ENCODE measurements at places on chromosomes 12 and 14.

GRCh38 chr14:65958664-65959562 lies 527.3 kb upstream of the CCDC196 start:
- peak; percentile 42 for DNase-seq

DNA sequence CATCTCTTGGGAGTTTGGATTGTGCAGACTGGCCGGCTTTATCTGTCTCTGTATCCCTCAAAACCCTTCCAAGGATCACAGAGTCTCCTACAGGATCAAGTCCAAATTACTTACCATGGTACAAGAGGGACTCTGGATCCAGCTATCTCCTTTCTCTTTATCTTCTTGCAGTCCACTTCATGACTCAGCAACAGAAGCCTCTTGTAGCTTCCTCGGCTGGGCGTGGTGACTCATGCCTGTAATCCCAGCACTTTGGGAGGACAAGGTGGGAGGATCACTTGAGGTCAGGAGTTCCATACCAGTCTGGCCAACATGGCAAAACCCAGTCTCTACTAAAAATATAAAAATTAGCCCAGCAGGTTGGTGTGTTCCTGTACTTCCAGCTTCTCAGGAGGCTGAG lies 189.7 kb downstream of the BCAT1 start:
- no peak for DNase-seq

GRCh38 chr14:58772794-58773620 lies 135.2 kb downstream of the DACT1 start:
- no peak for DNase-seq

DNA sequence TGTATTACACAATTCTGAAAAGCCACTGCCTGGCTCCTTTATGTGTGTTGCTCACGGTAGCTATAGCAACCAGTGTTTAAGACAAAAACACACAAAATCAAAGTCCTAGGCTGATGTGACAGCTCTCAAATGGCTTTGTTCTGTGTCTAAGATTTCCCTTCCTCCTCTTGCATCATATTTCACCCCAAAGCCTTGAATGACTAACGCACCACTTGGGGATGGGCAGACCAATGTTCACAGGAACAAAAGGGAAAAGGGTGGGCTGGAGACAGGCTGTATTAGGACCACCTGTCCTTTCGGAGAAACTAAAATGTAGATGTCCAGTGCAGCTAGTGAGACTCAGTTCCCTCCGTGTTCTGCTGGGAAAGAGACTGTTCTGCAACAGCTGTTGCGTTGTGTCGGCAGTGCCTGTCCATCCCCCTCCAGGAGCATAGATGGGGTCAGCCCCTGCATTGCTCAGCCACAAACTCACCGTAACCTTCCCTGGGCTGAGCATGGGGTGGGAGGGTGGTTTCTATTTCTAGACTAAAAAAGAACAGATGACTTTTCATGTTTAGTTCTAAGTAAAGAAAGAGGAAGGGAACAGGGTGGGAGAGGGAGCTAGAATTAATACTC lies 26.8 kb upstream of the DAAM1 start:
- DNase-seq = peak; percentile 17

- DNase-seq = no peak
These were observed 267.1 kb downstream of the CACNA1C start for GRCh38 chr12:2319737-2320506.

DNA sequence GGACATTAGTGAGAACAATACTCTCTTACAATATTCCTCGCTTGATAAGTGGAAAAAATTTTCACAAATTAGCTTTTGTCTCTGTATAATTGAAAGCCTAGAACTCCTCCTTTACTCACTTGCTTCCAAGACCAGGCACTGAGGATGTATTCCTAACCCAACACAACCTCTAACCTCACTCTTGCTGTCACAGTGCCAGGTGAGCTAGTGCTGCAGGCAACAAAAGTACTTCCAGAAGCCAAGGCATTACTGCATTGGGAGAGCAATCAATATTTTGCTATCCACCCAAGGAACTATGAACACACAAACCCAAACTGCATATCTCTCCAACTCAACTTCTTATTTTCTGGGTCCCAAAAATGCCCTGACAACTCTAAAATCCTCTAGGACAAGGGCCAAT lies 1081.0 kb downstream of the VRK1 start:
- no peak for DNase-seq

- peak; percentile 74 for DNase-seq
These were observed 25.2 kb downstream of the KRT8 start for GRCh38 chr12:52879394-52880351.

DNA sequence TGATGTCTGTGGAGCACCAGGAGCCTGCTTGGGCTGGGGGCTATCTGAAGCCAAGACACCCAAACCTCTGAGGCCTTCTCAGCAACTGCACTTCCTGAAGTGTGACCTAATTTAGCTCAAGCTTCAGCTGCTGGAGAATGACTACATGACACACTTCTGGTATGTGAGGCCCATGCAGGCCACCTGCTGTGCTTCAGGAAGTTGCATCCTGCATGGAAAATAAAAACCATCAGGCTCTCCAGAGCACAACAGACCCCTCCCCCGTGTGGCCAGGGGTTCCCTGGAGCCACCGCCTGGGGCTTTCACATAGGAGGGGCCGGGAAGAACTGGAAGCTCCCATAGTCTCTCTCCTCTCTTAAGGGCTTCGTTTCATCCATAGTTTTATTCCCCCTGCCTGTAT lies 217.7 kb downstream of the SLC15A4 start:
- no peak for DNase-seq

- DNase-seq = peak; percentile 42
These were observed 265.6 kb upstream of the GARIN6 start for GRCh38 chr12:99381992-99382391.

DNA sequence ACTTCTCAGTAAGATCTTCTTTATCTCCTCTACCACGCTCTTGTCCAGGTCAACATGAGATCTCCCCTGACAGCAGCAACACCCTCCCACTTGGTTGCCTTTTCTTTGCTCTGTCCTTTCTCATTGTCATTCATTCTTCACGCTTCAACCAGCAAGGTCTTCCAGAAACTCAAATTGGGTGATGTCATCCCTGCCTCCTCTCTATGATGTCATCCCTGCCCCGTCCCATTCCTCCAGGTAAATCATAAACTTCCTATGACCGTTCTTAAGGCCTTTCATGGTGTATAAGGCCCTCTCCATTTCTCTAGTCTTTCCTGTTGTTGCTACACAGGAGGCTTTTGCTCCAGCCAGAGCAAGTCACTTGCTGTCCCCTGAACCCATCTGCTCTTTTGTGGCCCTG lies 17.7 kb upstream of the TUNAR start:
- no peak for DNase-seq

GRCh38 chr14:53168786-53169185 lies 15.7 kb upstream of the DDHD1 start:
- no peak for DNase-seq

DNA sequence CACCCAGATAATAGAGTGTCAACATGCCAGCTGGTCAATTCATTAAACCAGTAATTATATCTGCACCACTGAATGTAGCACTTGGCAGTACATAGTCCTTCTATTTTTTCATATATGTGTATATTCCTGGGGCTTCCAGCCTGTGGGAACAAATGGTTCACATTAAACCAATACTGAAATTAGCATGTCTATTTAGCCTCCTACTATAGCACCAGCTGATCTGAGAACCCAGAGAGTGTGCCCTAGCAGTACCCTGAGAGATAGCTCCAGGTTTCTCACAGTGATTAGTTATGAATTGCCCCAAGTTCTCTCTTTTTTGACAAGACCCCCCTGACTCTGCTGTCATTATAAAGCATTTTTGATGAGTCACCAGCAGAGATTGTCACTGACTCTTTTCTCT lies 1097.3 kb upstream of the FLRT2 start:
- no peak for DNase-seq

DNA sequence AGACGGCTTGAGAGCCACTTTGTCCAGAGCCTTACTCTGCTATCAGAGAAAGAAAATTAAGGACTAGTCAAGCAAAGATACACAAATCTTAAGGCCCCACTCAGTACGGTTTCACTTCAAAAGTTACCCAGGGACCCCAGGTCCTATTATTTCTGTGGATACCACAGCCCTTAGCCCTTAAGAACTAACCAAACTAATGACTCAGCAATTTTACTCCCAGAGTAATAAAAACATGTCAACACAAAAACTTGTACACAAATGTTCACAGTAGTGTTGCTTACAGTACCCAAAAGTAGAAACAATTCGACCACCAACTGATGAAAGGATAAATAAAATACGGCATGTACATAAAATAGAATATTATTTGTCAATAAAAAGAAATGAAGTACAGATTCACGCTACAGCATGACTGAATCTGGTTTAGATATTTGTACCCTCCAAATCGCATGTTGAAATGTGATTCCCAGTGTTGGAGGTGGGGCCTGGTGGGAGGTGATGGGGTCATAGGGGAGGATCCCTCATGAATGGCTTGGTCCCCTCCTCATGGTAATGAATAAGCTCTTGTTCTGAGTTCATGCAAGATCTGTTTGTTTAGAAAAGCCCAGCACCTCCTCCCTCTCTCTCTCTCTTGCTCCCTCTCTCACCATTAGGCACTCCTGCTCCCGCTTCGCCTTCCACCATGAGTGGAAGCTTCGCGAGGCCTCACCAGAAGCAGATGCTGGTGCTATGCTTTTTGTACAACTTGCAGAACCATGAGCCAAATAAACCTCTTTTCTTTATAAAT lies 30.5 kb downstream of the AREL1 start:
- DNase-seq = no peak

DNA sequence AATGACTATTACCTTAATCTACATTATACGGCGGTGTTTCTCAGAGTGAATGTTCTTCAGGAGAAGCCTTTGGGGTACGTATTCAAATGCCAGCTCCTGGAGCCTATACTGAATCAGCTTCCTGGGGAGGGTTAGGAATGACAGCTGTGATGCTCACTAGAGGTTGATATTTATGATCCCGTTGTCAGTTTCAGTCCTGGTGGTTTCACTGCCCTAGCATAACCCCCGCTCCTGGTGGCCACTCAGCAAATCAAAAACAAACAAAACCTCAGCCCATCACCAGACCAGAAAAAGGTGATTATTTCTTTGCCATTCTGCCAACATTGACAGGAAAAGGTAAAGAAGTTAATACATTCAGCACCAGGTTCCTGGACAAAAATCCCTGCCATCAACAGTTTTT lies 136.5 kb upstream of the CRY1 start:
- DNase-seq = no peak

DNA sequence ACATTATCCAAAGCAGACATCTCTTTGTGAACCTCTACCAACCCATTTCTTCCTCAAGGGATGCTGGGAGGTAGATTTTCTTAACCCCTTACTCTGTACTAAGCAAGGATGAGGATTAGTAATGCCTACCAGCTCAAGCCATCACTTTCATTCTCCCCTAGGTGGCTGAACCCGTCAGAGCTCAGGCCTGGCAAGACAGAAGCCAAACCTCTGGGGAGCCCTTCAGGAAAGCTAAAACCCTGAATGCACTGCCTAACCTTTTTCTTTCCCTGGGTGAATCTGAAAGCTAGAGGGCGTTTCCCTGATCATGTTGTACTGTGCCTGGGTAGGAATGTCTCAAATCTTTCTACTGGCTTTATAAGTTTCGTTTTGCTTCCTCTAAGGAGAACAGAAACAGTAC lies 617.3 kb downstream of the RPL10L start:
- DNase-seq = no peak

DNA sequence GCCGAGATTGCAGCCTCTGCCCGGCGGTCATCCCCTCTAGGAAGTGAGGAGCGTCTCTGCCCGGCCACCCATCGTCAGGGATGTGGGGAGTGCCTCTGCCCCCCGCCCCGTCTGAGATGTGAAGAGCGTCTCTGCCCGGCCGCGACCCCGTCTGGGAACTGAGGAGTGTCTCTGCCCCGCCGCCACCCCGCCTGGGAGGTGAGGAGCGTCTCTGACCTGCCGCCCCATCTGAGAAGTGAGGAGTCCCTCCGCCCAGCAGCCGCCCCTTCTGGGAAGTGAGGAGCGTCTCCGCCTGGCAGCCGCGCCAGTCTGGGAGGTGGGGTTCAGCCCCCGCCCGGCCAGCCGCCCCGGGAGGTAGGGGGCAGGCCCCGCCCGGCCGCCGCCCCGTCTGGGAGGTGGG lies 544.0 kb downstream of the CCER1 start:
- DNase-seq = no peak

GRCh38 chr12:41362510-41362909 lies 174.4 kb downstream of the PDZRN4 start:
- no peak for DNase-seq

GRCh38 chr14:54489318-54489683 lies 521 bp upstream of the GMFB start:
- DNase-seq = no peak

- DNase-seq = no peak
These were observed 99.6 kb downstream of the DYRK2 start for GRCh38 chr12:67747869-67748742.

GRCh38 chr12:3557791-3558620 lies 67.0 kb downstream of the PRMT8 start:
- DNase-seq = no peak

- DNase-seq = peak; percentile 56
These were observed 84.7 kb downstream of the GPATCH2L start for GRCh38 chr14:76236172-76237130.

DNA sequence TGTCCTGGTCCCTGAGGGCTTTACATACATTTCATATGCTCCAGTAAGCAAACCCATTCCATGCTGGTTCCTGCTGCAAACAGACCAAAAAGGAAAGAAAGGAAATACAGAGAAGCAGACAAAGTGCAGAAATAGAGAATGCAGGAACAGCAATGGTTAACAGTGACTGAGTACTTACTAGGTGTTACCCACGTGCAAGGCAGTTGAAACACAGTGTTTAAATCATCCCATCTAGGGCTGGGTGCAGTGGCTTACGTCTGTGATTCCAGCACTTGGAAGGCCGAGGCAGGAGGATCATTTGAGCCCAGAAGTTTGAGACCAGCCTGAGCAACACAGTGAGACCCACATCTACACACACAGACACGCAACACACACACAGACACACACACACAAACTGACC lies 21.2 kb upstream of the NINJ2 start:
- no peak for DNase-seq

DNA sequence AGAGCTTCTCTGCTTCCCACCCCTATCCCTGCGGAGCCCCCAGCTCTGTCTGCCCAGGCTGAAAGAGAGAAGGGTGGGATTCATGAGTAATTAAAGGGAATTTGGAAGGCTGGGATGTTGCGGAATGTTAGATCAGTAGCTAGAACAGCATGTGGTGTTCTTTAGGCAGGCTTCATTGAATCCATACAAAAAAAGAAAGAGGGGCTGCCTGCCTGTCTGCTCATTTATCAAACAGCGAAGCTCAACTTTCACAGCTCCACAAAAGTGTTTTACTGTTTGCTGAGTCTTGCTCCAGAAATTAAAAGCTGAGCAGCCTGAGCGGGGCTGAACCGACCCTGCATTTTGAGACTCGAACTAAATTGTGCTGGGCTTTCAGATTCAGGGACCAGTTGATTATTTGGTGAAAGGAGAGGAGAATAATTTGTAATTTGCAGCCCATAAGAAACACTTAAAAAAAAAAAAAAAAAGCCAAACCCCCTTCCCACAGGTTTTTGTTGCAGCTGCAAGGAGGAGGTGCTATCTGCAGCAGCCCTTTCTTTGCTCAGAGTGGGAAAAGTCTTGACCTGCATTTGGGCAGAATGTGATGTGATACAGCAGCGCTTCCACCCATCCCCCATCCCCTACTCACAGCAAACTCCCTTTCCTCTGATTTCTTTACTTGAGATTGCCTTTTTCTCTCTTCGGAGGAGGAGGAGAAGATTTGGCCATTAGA lies 89.7 kb downstream of the RFX4 start:
- DNase-seq = no peak

Measured in GM13977 (cell line).